ENCODE measurements at places on chromosomes 2 and 18. TPM values are rescaled to one million over a fixed set of nuclear protein-coding genes. Genes with fewer than 3 reads are reported as not detected.

Gene CLEC4F
- total RNA-seq, result not detected

Gene KANSL1L
- total RNA-seq, result 43.2 TPM

Gene SCYGR8
- not detected for total RNA-seq

Gene UGT1A10
- not detected for total RNA-seq

Gene PLEKHH2
- total RNA-seq, result 78.2 TPM

Gene C2orf68
- 15.0 TPM for total RNA-seq

Gene CFAP65
- not detected for total RNA-seq

Gene CXCR2
- 1.6 TPM for total RNA-seq

Gene CIAO1
- 141 TPM for total RNA-seq
